ENCODE measurements at places on chromosomes 11 and 22.

DNA sequence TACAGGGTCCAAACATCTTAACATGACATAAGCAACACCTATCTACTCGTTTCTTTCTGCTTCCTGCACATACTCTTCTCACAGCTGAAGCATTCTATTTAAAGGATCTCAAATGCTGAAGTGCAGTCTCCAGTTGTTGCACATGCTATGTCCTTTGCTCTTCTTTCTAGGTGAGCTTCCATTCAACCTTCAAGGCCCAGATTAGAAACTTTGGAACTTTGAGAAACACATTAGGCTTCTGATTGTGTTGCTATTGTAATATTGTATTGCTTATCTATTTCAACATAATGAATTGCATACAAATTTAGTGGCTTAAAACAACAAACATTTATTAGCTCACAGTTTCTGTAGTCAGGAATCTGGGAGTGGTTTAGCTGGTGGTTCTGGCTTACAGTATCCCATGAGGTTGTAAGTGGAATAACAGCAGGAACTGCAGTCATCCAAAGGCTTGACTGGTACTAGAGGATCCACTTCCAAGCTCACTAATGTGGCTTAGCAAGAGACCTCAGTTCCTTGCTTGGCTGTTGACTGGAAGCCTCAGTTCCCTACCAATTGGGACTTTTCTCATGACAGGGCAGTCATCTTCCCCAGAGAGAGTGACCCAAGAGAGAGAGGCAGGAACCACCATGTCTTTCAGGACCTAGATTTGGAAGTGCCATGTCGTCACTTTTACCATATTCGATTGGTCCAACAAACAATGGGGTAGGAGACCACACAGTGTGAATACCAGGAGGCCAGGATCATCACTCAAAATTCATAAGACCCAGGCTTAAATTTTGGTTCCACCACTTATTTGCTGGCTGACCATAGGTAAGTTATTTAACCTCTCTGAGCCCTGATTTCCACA, 27.2 kb upstream of the RASSF10 start:
- DNase-seq = no peak

DNA sequence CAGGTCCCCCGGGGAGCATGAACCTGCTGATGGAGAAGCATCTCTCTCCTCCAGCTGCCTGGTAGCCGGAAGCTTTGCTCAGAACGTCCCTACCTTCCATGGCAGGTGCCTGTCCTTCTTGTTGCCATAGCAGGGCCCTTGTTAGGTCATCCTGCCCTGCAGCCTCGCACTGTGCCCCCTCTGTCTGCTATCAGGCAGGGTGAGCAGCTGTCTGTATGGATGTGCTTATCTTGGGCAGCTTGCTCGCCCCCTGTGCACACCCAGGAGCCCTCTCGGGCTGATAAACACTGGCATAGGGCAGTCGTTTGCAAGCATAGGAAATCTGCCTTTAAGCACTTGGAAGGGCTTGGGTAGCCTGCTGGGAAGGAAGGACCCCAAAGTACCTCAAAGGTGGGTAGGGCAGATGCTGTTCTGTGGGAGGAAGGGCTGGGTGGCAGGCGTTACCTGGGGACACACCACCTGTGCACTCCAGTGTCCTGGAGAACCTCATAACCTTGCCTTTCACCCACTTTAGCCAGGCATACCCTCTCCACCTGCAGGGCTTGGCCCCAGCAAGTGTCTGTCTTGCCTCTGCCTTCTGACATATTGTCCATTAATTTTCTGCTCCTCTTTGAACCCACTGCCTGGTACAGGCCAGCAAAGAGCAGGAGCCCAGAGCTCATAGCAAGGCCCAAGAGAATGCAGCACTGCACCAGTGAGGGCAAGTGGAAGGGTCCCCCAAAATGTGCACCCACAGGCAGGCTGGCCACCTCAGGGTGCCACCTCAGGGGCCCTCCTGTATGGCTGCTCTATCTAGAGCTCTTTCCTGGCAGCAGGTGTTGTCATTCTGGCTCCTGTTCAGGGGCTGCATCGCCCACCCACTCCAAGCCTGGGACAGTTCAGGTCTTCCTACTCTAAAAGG, 8.0 kb upstream of the COMT start:
- no peak for DNase-seq

DNA sequence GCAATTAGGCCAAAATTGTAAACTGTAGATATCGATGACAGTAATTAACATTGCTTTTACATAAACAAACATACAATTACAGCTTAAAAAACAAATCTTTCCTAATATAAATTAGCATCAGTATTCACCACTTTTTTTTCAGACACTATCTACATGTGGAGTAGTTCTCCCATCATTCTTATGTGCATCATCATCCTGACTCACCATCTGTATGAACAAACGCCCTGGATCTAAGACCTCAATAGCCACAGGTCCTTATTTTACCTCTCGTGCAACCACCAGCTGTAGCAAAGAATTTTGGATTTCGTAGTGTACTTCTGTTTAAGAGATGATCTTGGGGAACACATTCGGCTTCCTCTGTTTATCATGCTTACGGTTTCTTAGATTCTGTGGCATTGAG, 551.9 kb upstream of the KIRREL3 start:
- no peak for DNase-seq

- no peak for DNase-seq
These were observed 13.4 kb downstream of the OR51B4 start for GRCh38 chr11:5288108-5288905.

GRCh38 chr11:121936781-121937447, 179.1 kb downstream of the BLID start:
- no peak for DNase-seq

DNA sequence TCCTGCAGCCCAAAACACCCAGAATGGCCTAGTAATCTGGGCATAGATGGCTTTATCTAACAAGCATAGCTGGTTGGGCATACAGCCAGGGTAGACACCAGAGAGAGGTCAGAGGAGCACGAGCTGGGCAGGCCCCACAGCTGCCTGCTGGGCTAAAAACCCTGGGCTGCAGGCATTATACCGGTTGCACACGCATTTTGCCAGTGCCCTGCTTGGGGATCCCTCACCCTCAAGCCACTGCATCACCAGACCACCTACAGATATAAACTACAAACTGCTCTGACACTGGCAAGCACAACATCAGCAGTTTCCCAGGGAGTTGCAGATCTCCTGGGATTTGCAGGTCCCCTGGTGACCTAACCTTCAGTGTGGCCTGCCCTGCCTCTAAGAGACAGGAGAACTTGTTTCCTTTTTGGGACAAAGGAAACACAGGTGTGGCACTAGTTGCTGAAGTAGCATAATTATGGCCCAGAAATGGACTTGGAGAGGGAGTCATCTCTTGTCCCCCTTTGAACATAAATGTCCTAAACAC, 79.1 kb upstream of the SC5D start:
- no peak for DNase-seq

DNA sequence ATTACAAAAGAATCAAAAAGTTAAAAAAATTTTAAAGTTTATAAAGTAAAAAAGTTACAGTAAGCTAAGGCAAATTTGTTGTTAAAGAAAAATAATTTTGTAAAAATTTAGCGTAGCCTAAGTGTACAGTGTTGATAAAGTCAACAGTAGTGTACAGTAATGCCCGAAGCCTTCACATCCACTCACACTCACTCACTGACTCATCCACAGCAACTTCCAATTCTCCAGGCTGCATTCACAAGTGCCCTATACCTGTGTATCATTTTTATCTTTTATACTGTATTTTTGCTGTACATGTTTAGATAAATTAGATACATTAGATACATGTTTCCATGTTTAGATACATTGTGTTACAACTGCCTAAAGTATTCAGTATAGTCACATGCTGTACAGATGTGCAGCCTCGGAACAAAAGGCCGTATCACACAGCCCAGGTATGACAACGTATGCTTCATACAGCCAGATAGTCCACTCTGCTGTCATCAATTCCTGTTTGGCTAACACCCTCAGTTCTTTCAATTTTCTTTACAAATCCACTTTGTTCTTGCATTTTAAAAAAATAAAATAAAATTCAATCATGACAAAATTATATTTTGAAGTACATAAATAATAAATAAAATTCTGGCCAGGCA, 80.7 kb downstream of the RBFOX2 start:
- DNase-seq = no peak

- no peak for DNase-seq
These were observed 361.5 kb downstream of the TBC1D22A start for GRCh38 chr22:47123827-47124442.

DNA sequence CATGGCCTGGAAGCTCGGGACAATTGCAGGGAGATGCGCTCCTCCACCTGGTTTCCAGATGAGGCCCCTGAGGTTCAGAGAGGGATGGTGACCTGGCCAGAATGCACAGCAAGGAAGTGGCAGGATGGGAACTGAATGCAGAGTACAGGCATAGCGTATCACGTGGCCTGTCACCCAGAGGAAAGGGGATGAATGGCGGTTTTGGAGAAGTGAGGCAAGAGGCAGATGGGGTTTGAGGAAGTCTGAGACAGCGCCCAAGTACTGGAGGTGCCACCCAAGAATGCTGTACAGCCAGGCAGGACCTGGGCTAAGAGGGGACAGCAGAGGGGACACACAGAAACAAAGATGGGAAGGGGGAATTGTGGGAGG, 4.9 kb downstream of the RAB3IL1 start:
- no peak for DNase-seq

- DNase-seq = no peak
These were observed 64.7 kb upstream of the SLC22A12 start for GRCh38 chr11:64526346-64526745.

DNA sequence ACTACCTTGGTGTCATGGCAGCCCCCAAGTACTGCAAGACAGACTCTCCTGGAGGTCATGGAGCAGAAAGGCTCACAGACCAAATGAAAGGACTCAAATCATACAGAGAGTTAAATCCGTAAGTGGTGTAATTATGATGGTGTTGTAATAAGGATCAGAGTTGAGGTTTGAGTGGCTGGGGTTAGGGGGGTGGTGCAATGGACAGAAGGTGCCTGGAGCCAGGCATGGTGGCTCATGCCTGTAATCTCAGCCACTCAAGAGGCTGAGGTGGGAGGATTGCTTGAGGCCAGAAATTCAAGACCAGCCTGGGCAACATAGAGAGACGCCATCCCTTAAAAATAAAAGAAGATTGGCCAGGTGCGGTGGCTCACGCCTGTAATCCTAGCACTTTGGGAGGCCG, 18.7 kb downstream of the ART5 start:
- DNase-seq = no peak

- no peak for DNase-seq
These were observed 296.9 kb upstream of the SORL1-AS1 start for GRCh38 chr11:121749691-121750090.

DNA sequence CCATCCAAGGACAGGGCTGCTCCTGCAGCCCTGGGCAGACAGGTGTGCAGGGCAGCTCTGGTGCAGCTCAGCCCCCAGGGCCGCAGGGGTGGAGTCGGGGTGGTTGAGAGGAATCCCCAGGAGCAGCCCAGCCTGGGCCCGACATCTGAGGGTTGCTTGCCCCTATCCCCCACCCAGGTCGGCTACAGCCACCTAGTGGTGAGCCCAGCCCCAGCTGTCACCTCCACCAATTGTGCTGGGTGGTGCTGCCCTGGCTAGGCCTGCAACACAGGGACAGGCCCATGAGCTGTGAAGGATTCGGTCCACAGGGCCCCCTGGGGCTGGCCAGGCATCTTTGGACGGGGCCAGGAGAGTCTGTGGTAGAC, 29.6 kb downstream of the RTN4R start:
- no peak for DNase-seq

DNA sequence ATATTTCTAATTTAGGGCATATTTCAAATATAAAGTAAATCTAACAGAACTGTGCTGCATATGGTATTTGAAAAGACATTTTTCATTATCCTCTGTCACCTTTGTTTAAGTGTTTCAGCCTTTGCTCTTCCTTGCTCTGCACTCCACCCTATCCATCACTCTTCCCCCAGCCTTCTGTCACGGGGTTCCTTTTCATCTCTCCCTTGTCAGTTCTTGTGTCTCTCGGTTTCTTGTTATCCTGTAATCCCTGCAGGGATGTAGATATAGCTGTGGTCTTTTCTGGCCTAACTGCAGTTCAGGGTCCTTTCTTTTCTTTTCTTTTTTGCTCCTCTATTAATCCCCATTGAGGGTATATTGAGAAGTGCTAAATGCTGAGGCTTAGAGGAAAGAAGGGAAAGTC, 261.9 kb downstream of the DCDC1 start:
- DNase-seq = no peak

Measured in stimulated activated CD4-positive, alpha-beta T cell treated with anti-CD3 and anti-CD28 coated beads, Interleukin-1b, Interleukin-23, amount 100 ng/mL, for 1 hour (primary cell).